ENCODE measurements at places on chromosomes 3 and 15.

DNA sequence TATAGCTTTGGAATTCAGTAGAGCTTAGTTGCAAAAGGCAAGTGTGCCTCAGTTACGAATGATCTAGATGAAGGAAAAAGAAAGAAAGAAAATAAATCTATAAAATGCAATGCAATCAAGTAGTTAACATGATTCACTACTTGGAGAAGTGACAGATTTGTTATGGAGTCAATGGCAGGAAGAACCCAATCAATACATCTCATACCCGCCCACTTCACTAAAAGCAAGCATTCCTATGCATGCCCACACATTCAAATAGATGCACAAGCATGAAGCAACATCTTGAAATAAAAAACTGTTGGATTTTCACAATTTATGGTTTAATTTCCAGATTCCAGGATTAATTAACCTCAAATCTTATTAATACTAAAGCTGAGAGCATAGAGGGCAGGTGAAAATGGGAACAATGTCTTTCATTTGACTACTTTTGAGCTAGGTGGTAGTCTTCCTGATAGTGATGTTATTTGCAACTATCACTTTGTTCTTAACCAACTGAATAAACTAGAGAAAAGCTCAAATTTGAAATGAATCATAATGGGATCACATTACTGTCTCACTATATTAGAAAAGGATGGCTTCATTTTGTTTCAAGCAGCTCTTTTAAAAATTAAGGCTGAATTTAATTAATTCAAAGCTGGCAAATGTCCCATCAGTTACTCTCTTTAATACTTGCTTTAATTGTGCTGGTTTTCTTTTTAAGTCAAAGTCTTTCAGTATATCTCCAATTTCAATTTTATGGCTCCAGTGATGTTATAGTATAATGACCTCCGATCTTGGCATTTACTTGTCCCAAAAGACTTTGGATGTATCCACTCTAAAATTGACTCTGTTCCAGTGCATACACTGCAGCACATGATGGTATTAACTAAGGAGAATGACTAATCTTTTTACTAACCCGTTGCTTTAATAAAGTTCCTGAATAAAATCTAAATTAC, 46.7 kb upstream of the CCDC50 start:
- DNase-seq, result no peak

DNA sequence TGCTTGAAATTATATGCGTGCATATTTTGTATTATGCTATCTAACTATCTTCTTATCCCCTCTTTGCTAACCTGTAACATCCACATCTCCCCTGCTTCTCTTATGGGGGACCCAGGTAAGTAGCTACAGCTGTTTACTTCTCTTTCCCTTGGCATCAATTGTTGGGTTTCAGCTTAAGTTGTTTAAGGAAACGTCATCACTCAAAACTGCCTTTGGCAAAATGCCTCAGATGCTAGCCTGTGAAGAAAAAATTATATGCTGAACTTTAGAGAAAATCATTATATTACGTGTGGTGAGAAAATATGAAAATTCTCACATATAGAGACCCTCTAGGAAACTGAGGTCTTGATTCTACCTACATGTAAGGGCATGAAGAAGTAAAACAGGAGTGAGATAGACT, 447.0 kb upstream of the NECTIN3 start:
- DNase-seq, result no peak

DNA sequence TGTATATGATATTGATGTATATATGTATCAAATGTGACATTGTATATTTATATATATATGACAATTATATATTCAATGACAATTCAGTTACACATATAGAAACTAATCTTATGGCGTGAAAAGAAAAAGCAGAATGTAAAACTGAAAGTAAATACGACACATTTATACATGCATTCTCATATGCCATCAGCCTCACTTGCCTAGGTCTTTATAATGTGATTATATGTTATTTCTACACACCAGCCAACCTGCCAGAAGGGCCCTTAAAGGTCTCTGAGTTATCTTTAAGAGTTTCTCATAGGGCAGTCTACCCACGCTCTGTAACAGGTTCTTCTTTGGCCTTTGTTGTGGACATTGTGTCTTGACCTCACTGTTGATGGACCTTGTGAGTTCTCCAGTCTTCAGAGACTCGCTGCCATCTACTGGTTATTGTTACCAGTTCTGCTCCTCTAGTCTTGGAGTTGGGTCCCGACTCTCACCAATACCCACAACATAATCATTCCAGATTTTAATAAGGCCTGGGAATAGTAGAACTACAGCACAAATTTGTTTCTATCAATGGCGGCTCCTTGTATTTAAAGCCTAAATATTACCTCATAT, 371.5 kb upstream of the GOLIM4 start:
- DNase-seq, result no peak

DNA sequence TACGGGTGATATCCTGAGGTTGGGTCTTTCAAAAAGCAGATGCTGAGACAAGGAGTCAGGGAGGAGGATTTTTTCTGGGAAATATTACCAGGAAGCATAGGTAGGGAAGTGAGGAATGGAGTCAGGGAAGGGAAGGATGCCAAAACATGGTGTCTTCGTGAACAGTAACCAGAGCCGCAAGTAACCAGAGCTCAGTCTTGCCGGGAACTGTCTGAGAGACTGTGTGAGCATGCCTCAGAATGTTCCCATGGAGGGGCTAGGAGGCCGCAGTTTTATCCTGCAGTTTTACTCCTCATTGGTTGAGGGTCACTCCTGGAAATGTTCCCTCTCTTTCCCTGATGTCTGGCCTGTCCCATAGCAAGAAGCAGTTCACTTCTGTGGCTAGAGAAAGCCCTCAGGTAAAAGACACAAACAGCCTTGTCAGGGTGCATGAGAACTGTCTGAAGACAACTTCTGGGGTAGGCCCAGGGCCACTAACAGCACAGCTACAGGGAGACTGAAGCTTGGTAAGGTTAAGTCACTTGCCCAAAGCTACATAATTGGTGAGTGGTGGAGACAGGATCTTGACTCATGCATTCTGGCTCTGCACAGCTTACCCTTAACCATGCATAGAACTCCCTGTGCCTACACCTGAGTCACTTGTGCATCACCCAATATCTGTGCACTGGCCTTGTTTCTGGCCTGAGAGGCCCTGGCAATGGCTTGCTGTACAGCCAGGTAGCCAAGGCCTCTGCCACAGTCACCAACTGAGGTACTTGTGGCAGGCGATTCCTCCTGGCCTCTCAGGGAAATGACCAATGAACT, 76.3 kb upstream of the FRMD4B start:
- DNase-seq, result no peak

- no peak for DNase-seq
Observed at GRCh38 chr3:12948371-12948770, 107.0 kb upstream of the RPL32 start.

DNA sequence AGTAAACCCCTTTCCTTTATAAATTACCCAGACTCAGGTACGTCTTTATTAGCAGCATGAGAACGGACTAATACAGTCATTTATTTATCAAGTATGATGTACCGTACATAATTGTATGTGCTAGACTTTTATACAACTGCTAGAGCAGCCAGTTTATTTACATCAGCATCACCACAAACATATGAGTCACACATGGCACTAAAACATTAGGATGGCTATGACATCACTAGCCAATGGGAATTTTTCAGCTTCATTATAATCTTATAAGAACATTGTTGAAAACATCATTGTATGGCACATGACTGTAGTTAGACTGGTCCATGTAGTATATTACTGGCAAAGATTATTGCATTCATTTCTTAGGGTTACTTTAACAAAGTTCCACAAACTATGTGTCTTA, 121.7 kb downstream of the ZMAT3 start:
- no peak for DNase-seq

GRCh38 chr3:171784387-171784786, 25.9 kb downstream of the PLD1 start:
- DNase-seq, result no peak
